ENCODE measurements at places on chromosomes 2 and 18. TPM values are rescaled to one million over a fixed set of nuclear protein-coding genes. Genes with fewer than 3 reads are reported as not detected.

FER1L5 gene
- not detected for total RNA-seq

FBXO15 gene
- 2.0 TPM for total RNA-seq

POTEC gene
- total RNA-seq, result not detected

NEMP2 gene
- 15.1 TPM for total RNA-seq

HOXD13 gene
- total RNA-seq, result not detected

MOB4 gene
- 40.1 TPM for total RNA-seq

TMEFF2 gene
- total RNA-seq, result not detected

EVA1A gene
- total RNA-seq, result 281 TPM

SCYGR8 gene
- not detected for total RNA-seq

LYG1 gene
- total RNA-seq, result not detected

All from Caki2 (cell line).